ENCODE measurements at places on chromosomes 3 and 15.

- no peak for DNase-seq
These were observed 610.7 kb upstream of the GRM7 start for GRCh38 chr3:6250167-6250566.

GRCh38 chr15:82571722-82572222, 31.5 kb upstream of the RPS17 start:
- no peak for DNase-seq

DNA sequence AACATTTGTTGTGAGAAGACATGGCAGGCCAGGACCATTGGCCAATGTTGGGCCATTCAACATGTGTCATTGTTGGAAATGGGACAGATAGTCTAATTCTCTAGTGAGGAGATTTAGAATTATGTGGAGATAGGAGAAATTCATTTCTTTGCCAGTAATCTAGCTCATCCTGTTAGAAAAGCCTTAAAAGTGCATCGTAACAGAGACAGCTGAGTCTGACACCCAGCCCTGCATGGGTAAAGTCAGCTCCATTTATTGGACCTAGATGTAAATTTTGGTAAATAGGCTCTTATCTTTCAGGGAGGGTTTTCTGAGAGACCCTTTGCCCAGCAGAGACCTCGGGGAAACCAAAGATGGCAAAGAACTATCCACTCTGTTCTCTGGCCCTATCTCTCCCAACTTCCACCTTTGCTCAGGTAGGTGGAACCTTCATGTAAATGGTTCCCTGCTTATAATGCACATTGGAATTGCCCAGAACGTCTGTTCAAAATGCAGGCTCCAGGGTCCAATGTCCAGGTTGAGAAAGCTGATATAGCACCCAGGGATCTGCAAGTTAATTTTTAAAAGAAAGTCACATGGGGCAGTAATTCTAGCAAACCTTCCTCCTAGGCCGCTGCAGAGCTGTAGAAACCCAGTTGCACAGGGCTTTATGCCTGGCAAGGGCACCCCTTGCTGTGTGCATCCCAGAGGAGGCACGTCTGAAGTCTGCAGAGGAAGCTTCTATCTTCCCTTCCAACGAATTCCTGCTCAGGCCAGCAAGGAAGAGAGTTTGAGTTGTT, 365.9 kb upstream of the PROK2 start:
- no peak for DNase-seq

DNA sequence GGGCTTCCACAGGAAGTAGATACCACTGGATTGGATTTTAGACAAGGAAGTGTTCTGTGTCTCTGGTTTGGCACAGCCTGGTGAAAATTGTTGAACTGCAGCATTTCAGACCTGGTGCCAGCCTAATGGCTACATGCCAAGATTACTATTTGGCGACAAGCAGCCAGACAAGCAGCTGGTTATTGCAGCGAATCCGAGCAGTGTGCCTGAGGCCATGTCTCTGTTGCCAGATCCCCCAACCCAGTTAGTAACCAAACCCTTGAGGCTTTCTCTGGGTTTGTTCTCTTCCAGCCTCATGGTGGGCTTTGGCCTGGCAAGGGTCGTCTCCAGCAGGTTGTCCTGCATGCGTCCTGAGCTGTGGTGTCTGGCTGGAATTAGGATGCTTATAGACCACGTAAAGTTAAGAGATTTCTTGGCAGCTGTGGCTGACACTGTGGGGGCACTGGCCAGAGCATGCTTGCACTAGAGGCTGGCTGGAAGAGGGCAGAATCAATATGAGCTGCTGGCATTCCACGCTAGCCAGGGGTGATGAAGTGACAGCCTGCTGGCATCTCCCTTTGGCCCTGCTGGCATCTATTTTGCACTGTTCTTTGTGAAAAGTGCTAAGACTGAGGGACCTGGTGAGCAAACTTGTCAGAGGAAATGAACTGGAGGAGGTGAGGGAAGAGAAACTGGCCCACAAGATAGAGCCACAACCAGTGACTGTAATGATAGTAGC, 172.6 kb downstream of the RBMS3 start:
- DNase-seq, result no peak

DNA sequence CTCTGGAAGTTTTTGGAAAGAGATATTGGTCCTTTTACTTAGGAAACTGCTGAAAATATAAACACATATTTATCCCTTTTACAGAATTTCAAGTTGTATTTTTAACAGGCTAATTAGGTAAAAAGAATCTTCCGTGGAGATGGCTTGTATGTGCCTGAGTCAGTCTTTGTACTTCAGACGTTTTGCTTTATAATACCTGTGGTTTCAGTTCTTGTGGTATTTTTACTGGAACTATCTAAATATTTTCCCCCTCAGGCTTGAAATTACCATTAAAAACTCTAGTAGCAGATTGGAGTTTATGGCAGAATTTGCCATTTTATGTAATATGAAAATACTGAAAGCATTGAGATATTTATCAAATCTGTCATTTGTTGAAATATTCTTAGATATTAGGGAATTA, 151.6 kb upstream of the CGNL1 start:
- DNase-seq, result no peak

- no peak for DNase-seq
These were observed 149.5 kb downstream of the PLCH1 start for GRCh38 chr3:155595371-155595770.

DNA sequence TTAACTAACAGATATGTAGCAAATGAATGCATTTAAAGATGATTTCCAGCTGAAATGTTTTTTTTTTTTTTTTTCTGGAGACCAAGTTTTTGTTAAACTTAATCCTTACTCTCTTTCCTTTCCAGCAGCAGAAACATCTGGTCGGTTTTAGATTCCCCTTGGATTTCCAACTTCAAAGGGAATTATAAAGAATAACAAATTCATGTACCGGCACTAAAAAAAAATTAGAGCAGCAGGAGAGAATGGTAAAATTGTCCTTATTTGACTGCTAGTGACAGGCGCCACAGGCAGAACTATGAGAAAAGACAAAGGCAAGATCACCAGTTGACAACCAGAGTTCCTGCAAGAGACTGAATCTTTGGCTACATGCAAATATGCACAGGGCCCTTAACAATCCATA, 393.3 kb downstream of the TIGIT start:
- DNase-seq, result no peak

DNA sequence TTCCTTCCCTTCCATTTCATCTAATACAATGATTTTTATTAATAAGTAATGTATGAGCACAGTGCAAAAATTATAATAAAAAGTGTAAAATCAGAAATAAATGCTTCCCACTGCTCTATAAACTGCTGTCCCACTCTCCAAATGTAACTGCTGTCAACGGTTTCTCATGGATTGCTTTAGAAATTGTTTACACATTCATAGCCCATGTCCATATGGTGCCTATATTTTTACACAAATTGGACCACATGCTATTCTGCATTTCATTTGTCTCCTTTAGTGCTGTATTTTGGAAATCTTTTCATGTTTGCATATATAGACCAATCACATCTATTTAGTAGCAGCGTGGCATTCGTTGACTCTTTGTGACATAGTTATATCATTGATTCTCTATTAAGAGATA, 164.7 kb upstream of the SLCO3A1 start:
- no peak for DNase-seq

DNA sequence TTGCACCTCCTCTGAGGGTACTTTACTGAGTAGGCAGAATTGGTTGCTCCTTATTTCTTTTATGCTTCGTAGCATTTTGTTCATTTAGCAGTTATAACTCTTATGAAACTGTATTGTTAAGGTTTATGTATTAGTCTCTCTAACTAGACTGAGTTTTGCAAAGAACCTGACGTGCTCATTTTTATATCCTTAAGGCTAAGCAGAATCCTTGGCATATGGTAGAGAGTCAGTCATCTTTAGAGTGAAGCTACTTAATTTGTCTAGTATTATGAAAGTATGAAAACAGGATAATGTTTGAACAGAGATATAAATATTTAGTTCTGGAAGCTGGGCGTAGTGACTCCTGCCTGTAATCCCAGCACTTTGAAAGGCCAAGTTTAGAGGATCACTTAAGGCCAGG, 20.1 kb downstream of the CRYBG3 start:
- no peak for DNase-seq

- no peak for DNase-seq
These were observed 164.3 kb upstream of the LPP start for GRCh38 chr3:187989575-187990153.

DNA sequence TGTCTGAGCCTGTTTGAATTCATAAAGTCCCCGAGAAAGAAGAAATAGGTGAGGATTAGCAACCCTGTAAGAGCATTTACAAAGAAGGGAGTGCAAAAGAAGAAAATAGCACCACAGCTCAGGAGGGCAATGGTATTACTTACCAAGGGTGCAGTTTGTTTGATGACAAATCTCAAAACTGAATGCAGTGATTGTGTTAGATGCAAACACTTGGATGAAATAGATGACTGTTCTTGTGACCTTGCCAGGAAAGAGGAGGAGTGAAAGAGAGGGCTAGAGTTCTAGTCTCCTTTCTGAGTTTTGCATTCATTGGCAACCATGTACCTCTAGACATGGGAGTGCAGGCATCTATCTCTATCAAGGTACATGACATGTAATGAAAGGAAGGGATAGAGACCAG, 1030.8 kb upstream of the CFAP20DC start:
- no peak for DNase-seq

DNA sequence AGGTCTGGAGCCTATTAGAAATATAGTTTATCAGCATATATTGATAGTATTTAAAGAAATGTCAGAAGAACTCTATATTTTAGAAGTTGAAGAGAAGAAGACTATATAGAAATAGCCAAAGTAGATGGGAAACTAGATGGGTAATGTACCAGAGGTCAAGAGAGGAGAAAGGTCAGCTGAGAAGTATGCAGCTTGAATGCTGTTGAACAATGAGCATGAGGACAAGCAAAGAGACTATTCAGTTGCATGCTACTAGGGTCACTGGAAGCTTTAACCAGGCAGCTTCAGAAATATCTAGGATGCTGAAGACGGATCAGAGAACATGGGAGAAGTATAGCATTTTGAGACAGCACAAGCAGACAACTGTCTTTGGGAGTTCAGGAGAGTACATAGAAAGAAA, 19.6 kb upstream of the TIPARP start:
- no peak for DNase-seq

DNA sequence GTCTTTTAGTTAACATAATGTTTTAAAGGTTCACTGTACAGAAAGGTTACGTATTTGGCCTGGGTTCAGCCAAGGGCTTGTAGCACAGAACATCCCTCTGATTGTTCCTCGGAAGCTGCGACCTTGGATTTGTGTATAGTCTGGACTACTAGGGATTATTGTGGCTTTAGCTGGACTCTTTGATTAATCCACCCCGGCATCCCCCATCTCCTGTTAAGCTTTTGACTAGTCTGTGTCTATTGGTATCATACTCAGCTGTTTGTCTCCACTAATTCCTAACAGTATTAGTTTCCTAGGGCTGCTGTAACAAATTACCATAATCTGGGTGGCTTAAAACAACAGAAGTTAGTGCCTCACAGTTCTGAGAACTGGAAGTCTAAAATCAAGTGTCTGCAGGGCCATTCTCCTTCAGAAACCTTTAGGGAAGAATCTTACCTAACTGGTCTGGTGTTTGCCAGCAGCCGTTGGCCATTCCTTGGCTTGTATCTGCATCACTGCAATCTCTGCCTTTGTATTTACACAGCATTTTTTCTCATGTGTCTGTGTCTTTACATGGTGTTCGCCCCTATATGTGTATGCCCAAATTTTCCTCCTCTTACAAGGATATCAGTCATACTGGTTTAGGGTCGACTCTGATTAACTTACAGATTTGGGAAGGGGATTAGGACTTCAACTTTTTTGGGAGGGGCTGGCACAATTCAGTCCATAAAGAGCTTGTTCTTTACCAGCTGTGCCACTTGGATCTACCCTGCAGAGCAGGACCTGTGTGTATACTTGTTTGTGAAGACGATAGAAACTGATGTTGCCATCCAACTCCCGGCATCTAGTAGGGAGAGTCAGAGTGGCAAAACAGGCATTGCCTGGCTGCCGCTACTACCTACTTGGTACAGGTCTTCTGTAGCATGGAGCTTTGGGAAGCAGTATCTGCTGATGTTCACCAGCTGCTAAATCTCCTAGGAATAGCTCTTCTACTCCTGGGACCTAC, 117.8 kb downstream of the UBE2E2 start:
- no peak for DNase-seq

DNA sequence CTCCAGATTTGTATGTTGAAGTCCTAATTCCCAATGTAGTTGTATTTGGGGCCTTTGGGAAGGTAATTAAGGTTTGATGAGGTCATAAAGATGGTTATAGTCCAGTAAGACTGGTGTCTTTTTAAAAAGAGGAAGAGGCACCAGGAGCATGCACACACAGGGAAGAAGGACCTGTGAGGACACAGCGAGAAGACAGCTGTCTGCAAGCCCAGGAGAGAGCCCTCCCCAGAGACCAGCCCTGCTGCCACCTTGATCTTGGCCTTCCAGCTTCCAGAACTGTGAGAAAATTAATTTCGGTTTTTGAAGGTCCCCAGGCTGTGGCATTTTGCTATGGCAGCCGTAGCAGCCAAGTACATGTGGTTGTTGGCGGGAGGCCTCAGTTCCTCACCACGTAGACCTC, 32.8 kb upstream of the TSEN2 start:
- DNase-seq, result no peak

- DNase-seq, result no peak
These were observed 24.2 kb upstream of the GALNT15 start for GRCh38 chr3:16150285-16150684.

DNA sequence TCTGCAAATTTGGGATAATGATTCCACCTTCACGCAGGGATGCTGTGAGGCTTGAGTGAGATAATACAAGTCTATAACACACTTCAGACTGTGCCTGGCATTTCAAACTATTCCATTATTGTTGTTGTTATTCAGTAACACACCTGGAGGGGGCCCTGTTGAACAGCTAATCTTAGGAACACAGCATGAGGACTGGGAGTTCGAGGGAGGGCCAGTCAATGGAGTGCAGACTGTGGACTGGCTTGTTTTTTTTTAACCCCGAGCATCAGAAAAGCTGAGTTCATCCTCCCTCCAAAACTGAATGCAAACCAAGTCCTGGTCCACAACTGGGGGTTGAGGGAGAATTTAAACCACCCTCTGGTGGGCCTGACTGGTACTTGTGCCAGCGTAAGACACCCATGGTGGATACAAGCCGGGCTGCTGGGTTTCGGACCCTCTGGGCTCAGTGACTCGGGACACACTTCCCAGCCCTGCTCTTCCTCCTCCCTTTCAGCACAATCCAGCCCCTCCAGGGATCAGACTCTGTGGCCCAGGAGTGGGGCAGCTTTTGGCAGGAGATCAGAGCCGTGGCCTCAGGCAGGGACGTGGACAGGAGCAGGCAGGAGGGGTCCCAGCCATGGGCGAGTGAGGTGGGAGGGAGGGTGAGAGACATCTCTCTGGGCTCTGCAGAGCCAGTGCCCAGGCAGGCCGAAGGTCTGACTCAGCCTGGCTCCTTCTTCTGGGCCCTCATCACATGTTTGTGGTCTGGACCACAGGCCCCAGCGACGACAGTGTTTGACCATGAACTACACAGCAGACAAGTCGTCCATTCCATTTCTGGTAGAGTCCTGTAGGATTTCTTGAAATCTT, 36.3 kb upstream of the MEX3B start:
- no peak for DNase-seq

GRCh38 chr15:90869601-90870353, 1.4 kb downstream of the FURIN start:
- no peak for DNase-seq

GRCh38 chr3:46668116-46668515, 25.4 kb downstream of the ALS2CL start:
- no peak for DNase-seq
